LoVo (cell line): ENCODE measurements at places on chromosomes 5 and 9.

DNA sequence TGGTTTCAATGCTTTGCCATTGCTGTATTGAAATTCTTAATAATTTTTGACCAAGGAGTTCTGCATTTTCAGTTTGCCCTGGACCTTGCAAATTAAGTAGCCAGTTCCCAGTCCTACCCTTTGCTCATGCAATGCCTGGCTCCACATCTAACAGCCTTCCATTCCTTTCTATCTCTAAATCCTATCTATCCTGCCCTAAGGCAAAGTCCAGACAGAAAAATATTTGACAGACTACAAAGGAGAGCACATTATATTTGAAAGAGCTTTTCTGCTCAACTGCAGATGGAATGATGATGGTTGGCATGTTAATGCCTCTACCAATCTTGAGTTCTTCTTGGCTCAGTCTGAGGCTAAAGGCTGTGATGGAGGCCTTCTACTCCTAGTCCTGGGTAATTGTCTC is 15.5 kb downstream of the SLC22A4 start:
- no peak for DNase-seq

DNA sequence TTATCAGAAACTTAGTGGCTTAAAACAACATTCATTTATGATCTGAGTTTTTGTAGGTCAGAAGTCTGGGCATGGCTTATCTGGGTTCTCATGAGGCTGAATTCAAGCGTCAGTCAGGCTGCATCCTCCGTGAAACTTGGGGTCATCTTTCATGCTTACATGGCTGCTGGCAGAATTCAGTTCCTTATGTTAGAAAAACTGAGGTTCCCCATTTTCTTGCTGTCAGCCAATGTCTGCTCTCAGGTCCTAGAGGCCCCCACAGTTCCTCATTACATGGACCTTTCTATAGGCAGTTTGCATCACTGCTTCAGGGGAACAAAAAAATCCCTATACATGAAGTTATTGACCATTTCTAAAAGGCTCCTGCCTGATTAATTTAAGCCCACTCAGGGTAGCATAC is 83.8 kb upstream of the NMUR2 start:
- no peak for DNase-seq

GRCh38 chr9:127915801-127916719 is 781 bp downstream of the ST6GALNAC4 start:
- DNase-seq = no peak

DNA sequence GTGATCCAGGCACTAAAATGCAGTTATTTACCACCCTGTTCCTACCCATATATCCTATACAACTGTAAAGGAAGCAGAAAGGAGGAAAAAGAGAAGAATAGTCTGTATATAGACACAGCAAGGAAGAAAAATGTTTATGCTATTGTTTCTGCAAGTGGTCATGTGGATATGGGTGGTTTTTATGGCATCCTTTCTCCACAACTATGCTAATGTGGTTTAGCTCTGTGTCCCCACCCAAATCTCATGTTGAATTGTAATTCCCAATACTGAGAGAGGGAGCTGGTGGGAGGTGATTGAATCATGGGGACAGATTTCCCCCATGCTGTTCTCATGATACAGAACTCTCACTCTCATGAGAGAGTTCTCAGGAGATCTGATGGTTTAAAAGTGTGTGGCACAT is 439.8 kb downstream of the ZSWIM6 start:
- DNase-seq = no peak

- no peak for DNase-seq
Observed at GRCh38 chr5:127834094-127834531, 130.9 kb downstream of the CCDC192 start.

DNA sequence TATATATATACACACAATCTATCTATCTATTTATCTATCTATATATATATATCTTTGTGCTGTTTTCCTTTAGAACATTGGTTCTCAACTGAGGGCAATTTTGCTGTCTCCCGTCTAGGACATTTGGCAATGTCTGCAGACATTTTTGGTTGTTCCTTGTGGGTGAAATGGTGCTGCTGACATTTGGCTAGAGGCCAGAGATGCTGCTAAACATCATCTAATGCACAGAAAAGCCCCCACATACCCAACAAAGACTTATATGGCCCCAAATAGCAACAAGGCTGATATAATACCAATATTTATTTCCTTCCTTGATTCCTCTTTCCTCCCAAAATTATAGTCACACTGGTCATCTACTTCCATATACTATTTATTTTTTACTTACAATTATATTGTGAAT is 197.5 kb downstream of the TRPM3 start:
- no peak for DNase-seq

DNA sequence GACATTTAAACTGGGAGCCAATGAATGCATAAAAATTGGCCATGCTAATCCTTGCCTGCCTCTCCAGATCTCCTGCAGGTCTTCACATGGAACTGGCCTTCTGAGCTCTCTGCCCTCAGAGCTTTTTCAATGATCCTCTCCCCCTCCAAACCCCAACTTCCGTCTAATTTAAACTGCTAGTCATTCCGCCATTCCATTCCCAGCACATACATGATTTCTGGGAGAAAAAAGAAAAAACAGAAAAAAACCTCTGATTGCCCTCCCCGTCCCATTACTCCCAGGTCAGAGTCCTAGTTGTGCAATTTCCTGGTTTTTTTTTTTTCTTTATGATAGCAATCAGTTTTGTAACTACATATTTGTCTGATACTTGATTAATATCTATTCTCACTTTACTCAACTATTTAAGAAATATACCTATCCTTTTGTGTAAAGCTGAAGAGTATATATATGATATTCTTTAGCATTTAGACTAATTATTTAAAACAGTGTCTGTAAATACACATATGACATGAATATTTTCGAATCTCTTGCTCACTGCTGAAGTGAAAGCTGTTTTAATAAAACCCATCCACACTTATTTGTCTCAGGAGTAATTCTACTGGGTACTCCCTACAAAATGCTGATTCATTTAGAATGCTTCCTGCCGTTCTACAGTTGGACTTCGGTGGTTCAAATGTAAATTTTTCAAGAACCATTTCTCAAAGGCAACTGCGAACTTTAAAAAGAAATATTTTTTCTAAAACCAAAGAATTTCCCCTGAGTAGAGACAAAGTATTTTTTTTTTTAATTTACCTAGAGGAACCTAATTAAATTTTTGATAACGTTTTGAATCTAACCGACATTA is 1.6 kb downstream of the HINT1 start:
- DNase-seq = peak; percentile 30

GRCh38 chr5:180784497-180785097 is 18.0 kb downstream of the MGAT1 start:
- DNase-seq = peak; percentile 70

- peak; percentile 11 for DNase-seq
Observed at GRCh38 chr5:102867992-102868662, 113.0 kb downstream of the PAM start.

- no peak for DNase-seq
Observed at GRCh38 chr5:56270058-56270457, 36.9 kb upstream of the ANKRD55 start.

GRCh38 chr5:163094492-163095180 is 342.8 kb upstream of the CCNG1 start:
- DNase-seq = peak; percentile 14

DNA sequence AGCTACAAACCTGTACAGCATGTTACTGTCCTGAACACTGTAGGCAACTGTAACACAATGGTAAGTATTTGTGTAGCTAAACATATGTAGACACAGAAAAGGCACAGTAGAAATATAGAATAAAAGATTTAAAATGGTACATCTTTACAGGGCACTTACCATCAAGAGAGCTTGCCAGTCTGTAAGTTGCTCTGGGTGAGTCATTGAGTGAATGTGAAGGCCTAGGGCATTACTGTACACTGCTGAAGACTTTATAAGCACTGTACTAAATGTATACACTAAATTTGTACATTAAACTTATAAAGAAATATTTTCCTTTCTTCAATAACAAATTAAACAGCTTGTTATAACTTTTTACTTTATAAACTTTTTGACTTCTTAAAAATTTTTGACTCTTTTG is 20.5 kb downstream of the ADRB2 start:
- DNase-seq = no peak

GRCh38 chr5:33088176-33088575 is 352.6 kb upstream of the TARS1 start:
- DNase-seq = no peak

- DNase-seq = no peak
Observed at GRCh38 chr9:82930116-82930515, 132.8 kb downstream of the RASEF start.

GRCh38 chr9:4750023-4750673 is 9.1 kb upstream of the AK3 start:
- DNase-seq = peak; percentile 30

GRCh38 chr9:128412120-128412790 is 8.4 kb upstream of the CERCAM start:
- peak; percentile 14 for DNase-seq

DNA sequence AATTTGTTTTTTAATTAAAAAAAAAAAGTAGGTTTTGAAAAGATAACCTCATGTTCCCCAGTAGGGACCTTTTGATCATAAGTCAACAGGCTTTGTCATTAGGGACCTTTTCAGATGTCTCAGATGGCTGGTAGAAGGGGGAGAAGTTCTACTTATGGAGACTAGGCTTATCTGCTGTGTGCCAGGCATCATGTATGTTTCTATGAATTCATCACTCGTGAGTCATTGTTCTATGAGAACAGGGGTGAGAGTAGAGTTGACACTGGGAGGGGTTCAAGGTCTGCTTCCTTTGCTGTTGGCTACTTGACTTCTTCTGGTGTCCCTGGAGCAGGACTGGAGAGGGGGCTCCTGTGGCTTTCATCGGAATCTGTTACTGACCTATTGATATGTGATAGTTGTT is 138.8 kb downstream of the KDM4C start:
- DNase-seq = no peak

GRCh38 chr9:99024959-99025358 is 80.0 kb upstream of the TGFBR1 start:
- DNase-seq = no peak

DNA sequence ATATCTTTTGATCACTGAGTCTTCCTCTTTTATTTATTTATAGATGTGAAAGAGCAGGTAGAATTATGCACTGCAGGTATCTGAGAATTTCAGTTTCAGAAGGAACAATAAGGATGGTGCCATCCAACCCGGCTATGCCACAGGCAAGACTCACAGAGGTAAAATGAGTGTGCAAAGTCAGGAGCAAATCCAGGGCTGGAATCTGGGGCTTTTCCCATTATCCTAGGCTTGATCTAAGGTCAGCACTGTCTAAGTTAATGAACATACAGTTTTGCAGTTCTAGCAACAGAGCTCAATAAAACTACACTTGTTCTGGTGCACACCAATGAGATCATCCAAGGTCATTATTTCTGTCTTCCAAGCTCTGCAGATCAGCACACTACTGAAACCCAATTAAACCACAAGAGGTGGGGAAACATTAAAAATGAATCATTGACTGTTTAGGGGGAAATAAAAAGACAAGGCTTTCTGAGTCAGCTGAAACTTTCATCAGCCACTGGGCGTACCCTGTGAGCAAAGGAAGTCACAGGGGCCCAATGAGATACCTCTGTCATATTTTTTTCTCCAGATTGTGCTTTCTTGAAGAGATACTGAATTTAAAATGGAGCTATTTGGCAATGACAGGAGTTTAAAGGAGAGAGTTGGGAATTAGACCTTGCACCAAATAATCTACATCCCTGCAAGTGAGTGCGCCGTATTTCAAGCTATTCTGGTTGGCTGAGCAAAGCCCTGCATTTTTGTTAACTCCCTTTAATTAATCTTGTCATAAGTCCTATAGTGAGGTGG is 662.2 kb upstream of the ZNF608 start:
- peak; percentile 85 for DNase-seq

DNA sequence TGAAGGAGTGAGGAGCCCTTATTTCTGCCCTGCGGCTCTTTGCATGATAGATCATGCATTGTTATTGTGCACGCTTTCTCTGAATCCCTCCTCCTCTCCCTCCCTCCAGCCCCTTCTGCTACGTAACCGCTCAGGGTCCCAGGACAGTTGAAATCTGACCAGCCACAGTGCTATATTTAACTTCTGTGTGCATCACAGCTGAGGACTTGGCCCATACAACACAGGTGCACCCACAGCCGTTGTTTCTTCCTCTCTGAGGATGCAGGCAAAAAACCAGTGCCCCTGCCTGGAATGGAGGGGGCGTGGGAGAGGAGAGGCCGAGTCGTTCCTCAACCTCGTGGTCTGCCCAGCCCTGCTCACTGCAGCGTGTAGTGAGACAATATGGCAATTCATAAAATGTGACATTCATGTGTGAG is 335.6 kb upstream of the CLINT1 start:
- DNase-seq = no peak
